ENCODE measurements at places on chromosomes 6 and 20.

DNA sequence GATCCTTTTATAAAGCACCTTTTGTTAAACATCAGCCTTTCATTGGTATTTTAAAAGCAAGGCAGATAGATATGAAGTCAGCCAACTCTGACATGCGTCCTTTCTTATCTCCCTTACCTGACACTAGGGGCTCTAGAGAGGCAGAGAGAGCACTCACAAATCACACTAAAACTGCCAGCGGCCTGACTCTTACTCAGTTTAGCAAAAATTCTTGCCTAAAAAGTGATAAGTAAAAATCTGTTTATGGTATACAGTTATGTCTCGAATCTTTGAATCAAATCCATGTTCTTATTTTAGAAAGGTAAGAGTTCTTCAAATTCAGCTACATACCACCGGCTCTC is 10.4 kb upstream of the TDRD6 start:
- DNase-seq: peak; percentile 65

DNA sequence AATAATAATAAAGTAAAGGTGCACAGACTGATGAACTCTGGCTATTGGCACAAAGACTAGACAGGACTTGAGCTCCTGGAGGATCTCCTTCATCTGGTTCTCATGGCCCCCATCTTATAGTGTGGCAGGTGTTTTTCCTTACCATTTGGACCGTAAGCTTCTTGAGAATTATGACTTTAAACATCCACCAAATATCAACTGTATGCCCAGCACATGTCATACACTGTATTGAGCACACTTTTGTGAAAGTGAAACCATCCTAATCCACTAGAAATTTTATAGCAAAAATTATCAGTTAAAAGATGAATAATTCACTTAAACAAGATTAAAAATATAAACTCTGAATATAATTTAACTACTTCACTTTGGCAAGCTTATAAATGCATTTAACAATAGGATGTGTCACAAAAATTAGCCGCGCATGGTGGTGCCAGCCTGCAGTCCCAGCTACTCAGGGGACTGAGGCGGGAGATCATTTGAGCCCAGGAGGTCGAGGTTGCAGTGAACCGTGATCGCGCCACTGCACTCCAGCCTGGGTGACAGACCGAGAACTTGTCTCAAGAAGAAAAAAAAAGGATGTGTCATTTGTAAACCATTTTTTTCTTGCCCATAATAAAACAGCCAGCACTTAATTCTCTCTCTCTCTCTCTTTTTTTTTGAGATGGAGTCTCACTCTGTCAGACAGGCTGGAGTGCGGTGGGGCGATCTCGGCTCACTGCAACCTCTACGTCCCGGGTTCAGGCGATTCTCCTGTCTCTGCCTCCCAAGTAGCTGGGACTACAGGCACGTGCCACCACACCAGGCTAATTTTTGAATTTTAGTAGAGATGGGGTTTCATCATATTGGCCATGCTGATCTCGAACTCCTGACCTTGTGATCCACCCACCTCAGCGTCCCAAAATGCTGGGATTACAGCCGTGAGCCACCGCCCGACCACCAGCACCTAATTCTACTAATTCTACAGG is 9.1 kb downstream of the HIVEP2 start:
- no peak for DNase-seq

DNA sequence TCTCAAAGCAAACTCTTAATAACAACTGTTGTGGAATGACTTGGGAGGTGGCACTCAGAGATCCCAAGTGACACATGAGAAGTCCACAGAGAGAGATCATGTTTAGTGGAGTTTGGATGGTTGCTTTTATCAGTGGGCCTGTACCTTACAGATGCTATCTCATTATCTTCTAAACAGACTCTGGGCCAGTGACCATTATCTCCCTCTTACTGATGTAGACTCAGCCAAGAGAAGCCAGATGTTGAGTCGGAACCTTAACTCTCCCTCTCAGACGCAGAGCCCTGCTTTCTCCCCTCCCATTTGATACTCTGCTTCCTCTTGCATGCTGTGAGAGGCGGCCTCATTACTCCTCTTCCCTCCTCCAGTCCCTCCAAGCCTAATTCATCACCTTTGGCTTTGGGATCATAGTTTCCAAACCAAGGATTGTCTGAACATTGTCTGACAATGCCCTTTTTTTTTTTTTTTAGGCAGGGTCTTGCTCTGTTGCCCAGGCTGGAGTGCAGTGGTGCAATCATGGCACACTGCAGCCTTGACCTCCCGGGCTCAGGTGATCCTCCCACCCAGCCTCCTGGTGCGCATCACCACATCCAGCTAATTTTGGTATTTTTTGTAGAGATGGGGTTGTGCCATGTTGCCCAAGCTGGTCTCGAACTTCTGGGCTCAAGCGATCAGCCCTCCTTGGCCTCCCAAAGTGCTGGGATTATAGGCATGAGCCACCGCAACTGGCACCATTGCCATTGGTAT is 4.5 kb upstream of the DDR1 start:
- DNase-seq: no peak

DNA sequence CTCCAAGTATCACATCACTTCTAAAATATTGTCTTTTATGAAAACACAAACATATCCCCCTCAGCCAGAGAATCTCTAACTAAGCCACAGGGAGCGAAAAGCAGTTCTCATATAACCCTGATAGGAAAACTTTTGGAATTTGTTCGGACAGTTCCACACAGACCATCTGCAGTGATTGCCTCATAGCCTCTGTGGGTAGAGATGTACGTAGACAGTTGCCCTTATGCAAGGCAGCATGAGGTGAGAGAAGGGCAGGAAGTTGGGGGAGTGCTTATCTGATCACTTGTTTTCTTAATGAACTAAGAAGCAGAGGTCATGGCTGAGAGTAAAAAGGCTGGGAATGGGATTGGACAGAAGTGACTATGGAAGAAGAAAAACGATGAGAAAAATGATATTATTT is 39.6 kb downstream of the SLC23A2 start:
- DNase-seq: no peak

DNA sequence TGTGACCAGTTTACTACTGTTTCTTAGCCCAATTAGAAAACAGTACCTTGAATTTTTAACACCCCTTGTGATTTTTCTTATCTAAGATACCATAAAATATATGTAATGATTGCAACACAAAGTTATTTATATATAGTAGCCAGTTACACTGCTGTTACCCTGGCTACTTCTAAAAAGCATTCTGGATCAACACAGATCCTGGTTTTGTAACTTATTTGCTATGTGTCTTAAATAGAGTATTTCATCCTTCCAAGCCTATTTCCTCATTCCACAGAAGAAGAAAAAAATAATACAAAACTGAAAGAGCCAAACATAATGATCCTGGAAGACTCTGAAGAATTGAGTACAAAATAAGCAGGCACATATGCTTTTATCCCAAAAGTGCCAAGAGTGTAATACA is 19.0 kb upstream of the GSTA4 start:
- DNase-seq: no peak

DNA sequence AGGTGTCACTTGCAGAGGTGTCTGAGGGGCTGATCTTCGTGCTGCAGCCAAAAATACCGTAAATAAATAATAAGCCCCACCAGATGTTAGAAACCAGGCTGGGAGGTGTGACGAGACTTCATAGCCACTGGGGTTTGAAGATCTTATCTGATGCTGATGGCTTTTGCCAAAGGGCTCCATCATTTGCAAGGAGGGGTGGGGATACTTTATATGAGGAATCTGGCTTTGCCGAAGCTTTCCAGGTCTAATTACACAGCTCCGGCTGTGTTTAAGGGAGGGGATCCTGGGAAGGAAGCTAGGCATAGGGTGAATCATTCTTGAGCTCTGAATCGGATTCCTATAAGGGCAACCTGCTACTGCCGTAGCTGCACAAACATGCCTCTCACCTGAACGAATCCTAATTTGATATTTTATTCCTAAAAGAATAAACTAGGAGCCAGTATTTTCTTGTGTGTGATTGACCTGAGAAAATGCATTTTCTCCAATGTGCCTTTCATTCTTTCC is 249.6 kb downstream of the SOD2 start:
- no peak for DNase-seq

- no peak for DNase-seq
Measured at GRCh38 chr20:59940956-59941294, 736 bp downstream of the FAM217B start.

DNA sequence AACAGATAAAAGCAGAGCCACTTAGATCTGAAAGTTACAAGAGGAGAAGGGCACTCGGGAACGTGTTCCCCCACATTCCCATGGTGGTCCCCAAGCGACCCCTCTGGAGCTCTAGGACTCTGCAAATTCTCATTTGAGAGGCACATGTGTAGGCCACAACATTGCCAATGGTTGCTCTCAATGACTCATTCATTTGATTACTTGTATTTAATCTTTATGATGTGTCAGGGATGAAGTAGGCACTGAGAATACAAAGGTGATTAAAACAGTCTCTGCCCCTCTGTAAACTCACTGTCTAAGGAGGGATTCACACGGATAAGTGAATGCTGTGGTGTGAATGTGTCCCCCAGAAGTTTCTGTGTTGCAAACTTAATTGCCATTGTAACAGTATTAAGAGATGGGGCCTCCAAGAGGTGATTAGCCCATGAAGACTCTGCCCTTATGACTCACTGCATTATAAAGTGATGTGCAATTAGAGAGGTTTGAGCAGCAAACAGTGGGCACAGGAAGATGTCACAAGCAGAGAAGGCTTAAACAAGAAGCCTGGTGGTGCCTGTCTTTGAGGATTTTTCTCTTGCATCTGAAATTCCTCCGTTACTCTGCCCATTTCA is 34.0 kb upstream of the TRAM2 start:
- no peak for DNase-seq

All from GM23338 (cell line).